Epithelial cell of prostate (primary cell): ENCODE measurements at places on chromosomes 5 and 9.
A peak's percentile ranks its signal among the peaks of the same experiment; 100 is the strongest.

GRCh38 chr9:121557581-121558447, 58.2 kb upstream of the GGTA1 start:
- peak; percentile 55 for DNase-seq

GRCh38 chr9:93911136-93911745, 43.9 kb downstream of the BARX1 start:
- no peak for DNase-seq

DNA sequence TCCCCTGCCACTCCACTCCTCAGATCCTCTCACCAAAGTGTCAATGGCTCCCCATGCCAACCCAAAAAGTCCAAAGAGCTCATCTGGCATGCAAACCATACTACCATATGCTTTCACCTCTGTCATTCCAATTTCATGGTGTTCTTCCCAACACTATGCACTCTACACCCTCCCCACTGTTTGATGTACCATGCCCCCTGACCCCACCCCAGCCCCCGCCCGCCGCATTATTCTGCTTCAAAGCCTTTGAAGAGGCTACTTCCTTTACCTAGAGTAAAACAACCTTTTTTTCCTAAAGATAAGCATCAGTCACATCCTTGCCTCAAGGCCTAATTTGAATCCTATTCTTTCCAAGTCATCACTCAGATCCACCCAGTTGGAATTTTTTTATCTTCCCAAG, 226.3 kb downstream of the DEPDC1B start:
- no peak for DNase-seq

- DNase-seq, result no peak
Measured at GRCh38 chr5:90472783-90473395, 1.7 kb downstream of the MBLAC2 start.

DNA sequence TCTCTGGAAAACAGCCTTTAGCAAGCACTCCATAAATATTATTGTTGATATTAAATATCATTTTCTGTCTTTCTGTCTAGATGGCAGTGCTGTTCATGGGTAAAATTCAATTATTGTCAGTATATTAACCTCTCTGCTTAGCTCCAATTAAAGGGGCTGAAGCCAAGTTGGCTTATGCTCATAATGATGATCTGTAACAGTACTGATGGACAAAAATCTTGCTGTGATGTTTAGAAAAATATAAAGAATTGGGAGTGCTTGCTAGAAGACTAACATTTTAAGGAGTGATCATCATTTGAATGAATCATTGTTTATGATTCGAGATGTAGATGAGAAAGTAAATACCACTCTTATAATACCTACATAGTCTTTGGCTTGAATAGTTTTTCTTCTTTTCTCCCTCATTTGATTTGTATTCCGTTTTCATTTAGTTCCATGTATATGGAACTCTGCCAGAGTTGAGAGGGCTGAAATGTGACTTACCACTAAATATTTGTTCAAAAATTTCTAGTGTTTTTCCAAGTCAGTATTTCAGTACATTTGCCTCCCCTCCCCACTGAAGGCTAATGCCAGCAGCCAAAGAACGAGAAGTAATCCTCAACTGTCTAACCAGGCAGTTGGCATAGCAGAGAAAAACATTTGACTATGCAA, 538.3 kb downstream of the CSNK1G3 start:
- no peak for DNase-seq

- DNase-seq, result no peak
Measured at GRCh38 chr5:140017397-140018095, 25.6 kb downstream of the NRG2 start.

DNA sequence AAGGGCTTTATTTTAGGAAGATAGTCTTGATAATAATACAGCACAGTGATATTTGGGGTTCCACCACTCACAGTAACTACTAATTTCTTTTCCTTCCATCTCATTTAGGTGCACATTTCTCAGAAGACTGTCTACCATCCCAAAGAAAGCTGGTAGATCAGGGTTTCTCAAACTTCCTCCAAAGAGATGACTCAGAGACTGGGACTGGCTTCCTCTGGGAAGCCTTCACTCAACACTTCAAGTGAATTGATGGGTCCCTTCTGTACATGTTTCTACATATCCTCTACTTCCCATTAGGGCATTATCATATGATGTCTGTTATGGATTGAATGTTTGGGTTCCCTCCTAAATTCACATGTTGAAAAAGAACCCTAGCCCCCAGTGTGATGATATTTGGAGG, 138.5 kb downstream of the SPOCK1 start:
- DNase-seq, result no peak

DNA sequence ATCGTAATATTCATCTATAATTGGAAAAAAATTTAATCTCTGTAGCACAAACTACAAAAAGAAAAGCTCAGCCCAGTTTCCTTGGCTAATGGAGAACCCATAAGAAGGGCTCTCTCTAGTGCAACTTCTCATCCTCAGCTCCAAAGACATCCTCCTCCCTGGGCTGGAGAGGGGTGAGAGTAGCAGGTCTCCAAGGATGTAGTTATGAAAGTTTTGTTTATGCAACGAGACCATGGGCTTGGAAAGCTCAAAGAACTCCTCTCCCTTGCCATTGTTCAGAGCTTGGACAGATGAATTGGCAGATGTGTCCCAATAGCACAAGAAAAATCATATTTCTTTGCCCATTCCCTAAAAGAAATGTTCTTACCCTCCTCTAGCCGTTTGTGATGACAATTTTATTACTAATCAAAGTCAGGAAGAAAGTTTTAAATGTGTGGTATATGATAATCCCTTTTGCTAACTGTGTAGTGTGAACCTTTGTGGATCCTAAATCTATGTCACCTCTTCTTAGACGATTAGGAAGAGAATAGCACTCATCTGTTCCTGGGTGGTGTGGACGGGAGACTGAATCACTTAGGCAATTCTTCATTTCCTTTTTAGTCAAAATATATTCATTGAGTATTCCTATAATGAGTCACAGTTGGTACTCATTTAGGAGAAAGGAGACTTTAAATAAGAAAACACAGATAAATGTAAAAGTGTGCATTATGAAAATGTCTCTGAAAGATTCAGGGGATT, 52.2 kb downstream of the GARNL3 start:
- DNase-seq, result no peak

- DNase-seq, result no peak
Measured at GRCh38 chr5:129249886-129250285, 155.3 kb downstream of the ISOC1 start.

- no peak for DNase-seq
Measured at GRCh38 chr5:142080248-142080647, 28.3 kb upstream of the NDFIP1 start.

GRCh38 chr5:103424026-103424425, 138.6 kb downstream of the NUDT12 start:
- DNase-seq, result no peak

- peak; percentile 37 for DNase-seq
Measured at GRCh38 chr5:33148076-33148513, 292.7 kb upstream of the TARS1 start.

GRCh38 chr5:952597-953271, 55.9 kb upstream of the NKD2 start:
- no peak for DNase-seq

DNA sequence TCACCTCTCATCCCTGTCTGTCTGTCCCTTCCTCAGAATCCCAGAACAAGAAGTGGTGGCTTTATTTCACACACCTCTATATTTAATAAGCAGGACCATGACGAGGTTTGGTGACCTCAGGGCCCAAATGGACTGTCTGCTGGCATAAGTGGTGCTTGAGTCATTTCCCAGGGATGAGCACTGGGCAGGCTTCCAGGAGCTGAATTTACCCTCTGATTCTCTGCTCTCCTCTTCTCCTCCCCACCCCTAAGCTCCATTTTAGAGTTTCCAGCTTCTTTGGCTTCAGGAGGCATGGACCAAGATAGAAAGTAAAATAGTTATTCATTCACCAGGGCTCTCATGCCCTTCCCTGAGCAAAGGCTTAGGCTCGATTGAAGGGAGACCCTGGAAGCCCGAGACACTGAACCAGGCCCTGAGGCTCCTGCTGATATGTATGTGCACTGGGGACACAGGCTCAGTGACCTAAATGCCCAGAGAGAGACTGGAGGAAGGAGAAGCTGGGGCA, 69.1 kb downstream of the PPARGC1B start:
- peak; percentile 12 for DNase-seq

DNA sequence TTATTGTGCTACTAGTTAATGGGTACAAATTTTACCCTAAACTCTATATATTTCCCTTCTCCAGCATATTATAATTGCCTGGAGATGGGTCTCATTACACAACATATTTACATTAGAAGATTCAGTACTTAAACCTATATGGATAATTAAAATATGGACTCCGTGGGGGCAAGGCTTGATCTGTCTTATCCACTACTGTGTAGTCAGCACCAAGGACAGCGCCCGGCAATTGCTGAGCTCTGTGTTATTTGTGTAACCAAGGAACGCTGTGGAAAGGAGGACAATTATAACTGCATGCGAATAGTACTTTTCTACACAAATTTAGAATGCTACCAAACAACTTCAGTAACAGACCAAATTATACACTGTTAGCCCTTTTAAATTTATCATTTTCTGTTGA, 77.7 kb downstream of the DNAH5 start:
- no peak for DNase-seq

- DNase-seq, result no peak
Measured at GRCh38 chr5:16600946-16601345, 15.9 kb downstream of the RETREG1 start.

- DNase-seq, result no peak
Measured at GRCh38 chr9:36862206-36863145, 171.6 kb downstream of the PAX5 start.

- DNase-seq, result no peak
Measured at GRCh38 chr5:172414531-172415361, 39.6 kb downstream of the SH3PXD2B start.

DNA sequence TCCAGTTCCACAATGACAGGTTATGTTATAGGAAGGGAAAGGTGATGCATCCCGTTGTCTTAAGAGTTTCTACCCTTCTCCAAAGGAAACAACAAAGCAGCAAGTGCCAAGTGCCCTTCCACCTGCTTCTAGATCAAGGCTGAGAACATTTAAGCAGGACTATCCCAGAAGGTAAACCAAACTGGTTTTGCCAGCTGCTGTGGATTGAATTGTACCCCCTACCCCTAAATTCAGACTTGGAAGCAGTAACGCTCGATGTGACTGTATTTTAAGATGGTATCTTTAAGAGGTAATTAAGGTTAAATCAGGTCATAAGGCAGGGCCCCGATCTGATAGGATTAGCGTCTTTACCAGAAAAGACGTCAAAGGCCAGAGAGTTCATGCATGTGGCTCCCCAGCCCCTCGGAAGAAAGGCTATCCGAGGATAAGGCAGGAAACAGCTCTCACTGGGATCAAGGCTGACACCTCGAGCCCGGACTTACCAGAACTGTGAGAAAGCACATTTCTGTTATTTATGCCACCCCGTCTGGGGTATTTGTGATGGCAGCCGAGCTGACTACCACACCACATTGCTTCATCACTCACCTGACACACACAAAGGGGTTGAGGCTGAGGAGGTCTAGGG, 179.1 kb upstream of the RAI14 start:
- DNase-seq, result no peak

- DNase-seq, result no peak
Measured at GRCh38 chr5:54278036-54278830, 32.1 kb downstream of the ARL15 start.

GRCh38 chr9:134962973-134963364, 45.3 kb upstream of the FCN1 start:
- DNase-seq, result no peak

DNA sequence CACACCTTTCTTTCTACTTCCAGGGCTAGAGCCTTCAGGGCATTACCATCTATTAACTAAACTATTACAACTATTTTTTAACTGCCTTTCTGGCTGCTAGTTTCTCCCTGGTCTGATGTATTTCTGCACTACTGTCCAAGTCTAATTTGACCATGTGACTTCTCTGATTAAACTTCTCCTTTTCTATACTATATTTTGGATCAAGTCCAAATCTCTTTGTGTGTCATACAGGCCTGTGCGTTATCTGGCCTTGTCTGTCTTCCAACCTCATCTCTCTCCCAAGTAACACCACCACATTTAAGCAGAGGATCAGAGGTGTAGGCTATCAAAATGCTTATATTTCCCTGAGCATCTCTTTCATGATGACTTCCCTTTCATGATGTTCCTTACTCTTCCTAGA, 47.2 kb upstream of the OR13F1 start:
- no peak for DNase-seq

DNA sequence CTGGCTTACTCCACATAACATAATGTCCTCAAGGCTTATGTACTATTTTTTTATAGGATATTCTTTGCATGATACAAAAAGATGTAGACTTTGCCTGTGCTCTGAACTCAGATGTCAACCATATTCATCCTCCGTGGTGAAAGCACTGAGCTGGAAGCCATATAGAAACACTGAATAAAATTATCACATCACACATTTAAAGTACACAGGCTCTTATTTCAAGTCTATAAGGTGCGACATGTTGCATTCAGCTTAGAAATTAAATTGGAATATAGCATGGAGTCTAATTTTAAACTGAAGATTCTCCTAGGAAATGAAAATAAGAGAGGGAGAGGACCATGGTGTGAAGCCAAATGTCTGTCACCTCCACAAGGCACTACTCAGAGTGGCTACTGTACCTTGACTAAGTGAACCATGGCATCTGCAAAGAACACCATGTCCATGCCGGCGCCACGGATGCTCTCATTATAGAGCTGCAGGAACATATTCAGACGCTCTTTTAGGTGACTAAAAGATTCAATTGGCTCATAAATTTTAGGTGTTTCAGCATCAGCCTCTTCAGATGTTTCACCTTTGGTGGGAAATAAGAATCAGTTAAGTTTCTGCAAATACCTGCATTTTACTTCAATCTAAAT, 158.6 kb downstream of the DNAH5 start:
- DNase-seq, result no peak

- no peak for DNase-seq
Measured at GRCh38 chr9:102941868-102942267, 53.3 kb upstream of the CYLC2 start.

- DNase-seq, result no peak
Measured at GRCh38 chr5:56838409-56839039, 23.2 kb downstream of the MAP3K1 start.

DNA sequence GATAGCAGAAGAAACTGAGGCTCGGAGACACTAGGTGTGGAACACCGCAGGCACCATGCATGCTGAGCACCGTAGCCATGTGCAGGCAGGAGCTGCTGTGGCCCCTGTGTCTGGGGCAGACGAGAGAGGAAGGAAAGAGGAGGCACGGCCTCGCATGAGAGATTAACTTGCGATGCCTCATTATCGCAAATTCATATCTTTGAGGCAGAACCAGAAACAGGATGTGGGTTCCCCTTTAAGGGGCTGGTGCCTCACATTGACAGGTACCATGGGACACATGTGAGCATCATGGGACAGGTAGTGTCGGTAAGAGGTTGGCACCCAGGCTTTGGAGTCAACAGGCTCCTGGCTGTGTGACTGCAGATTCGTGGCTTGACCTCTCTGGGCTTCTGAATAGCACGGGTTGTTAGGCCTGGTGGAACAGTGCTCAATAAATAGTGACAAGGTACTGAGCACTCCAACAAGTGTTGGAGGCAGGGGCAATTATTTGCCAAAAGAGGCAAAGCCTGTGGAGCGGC, 40.8 kb downstream of the NAIF1 start:
- no peak for DNase-seq

GRCh38 chr5:131999441-132000240, 11.8 kb downstream of the ACSL6 start:
- no peak for DNase-seq

GRCh38 chr9:20240498-20240897, 381.8 kb downstream of the MLLT3 start:
- DNase-seq, result no peak

GRCh38 chr9:71767776-71768321, 464 bp downstream of the CEMIP2 start:
- no peak for DNase-seq
